Cortex of kidney (tissue), 1 donor: ENCODE measurements at places on chromosomes 5 and 9.

GRCh38 chr9:2384741-2385140 is 236.8 kb upstream of the VLDLR start:
- DNase-seq, result no peak

- no peak for DNase-seq
Measured at GRCh38 chr9:84271531-84271900, 69.0 kb downstream of the SLC28A3 start.

GRCh38 chr9:115000217-115000639 is 69.8 kb upstream of the TNFSF8 start:
- no peak for DNase-seq

DNA sequence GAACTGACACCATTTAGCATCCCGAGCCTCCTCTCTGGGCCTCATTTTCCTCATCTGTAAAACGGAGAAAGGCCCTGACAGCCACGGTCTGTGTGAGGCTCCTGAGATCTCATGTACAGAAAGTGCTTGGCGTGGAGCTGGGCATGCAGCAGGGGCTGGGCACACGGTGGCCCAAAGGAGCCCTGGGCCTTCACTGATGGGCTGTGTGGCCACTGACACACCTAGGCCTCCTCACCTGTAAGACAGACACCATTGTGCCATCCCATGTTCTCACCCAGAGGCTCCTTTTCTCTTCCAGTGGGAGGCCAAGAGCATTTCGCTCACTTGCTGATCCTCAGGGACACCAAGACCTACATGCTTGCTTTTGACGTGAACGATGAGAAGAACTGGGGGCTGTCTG is 1.6 kb downstream of the ORM1 start:
- DNase-seq, result no peak

- DNase-seq, result no peak
Measured at GRCh38 chr5:148913985-148914431, 87.6 kb downstream of the ADRB2 start.

GRCh38 chr5:77003246-77003645 is 27.0 kb upstream of the AGGF1 start:
- no peak for DNase-seq

- DNase-seq, result no peak
Measured at GRCh38 chr9:134158753-134159392, 5.5 kb downstream of the RNU6ATAC start.

- no peak for DNase-seq
Measured at GRCh38 chr5:9782826-9783560, 152.8 kb upstream of the TAS2R1 start.

GRCh38 chr9:137764171-137764671 is 113.4 kb upstream of the CACNA1B start:
- DNase-seq, result no peak

DNA sequence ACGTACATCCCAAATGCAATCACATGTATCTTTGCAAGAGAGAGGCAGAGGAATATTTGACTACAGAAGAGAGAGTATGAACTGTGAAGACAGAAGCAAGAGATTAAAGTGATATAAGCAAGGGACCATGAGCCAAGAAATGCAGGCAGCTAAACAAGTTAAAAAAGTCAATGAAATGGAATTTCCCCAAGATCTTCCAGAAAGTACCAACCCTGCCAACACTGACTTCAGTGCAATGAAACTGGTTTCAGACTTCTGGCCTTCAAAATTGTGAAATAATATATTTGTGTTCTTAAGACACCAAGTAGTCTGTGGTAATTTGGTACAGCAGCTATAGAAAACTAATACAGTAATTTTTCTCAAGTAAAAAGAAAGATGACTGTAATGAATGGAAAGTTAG is 20.9 kb downstream of the FOXI1 start:
- DNase-seq, result no peak

GRCh38 chr9:74526215-74526614 is 29.1 kb downstream of the RORB start:
- DNase-seq, result no peak

GRCh38 chr5:143758750-143759149 is 53.2 kb upstream of the HMHB1 start:
- DNase-seq, result no peak

DNA sequence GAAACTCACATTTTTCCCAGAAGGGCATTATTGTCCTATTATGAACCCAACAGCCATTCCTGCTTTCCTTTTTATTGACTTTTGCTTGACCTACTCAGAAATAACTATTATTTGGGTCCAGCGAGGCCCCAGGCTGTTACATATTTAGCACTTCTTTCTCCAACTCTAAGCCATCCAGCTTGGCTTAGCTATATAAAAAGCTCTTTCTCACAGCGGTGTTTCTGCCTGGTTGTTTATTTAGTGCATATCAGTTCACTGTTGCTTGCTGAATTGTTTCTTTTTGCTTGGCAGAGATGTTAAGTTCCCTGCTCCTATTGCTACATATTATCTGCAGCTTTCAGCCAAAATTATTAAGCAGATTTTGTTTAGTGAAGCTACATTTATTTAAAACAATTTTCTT is 1156.8 kb upstream of the SEMA6A start:
- DNase-seq, result no peak

GRCh38 chr5:1975406-1975715 is 92.6 kb upstream of the IRX4 start:
- DNase-seq, result no peak

- no peak for DNase-seq
Measured at GRCh38 chr9:17594961-17595360, 16.1 kb downstream of the SH3GL2 start.

- DNase-seq, result no peak
Measured at GRCh38 chr9:36985769-36986467, 48.1 kb downstream of the PAX5 start.

GRCh38 chr9:114037249-114037648 is 40.9 kb downstream of the AMBP start:
- no peak for DNase-seq

GRCh38 chr9:133154097-133154989 is 9.4 kb downstream of the GBGT1 start:
- no peak for DNase-seq

- no peak for DNase-seq
Measured at GRCh38 chr5:167143716-167144115, 1147.7 kb upstream of the WWC1 start.

DNA sequence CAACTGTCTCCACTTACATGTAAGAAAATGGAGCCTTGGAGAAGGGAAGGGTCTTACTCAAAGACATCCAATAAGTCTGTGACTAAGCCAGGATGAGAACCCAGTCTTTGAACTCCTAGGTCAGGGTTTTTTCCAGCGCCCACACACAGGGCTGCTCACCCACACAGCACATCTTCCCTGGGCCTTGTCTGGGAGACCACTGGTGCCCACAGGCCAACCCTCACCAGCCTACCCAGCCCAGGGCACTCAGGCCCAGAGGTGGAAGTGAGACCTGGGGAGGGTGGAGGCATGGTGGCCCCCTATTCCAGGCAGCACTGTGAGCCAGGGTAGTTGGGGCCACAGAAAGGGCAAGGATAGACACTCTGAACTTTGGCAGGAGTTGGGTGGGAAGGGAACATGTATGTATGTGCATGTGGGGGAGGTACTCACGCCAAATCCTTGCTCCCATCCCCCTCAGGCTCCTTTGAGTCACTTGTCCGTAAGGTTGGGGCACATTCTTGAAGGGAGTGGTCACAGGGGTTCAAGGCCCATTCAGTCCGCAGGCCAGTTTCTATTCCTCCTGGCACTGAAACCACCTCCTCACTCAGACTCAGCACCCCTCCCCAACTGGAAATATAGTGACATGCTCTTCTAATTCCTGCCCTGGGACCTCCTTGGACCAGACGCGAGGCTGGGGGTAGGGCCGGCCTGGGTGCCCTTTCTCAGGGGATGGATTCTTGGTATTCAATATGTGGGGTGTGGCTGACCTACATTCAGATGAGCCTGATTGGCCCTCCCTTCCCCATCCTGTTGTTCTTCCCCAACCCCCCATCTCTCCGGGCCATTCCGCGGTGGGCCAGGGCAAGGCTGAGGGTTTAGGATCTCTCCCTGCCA is 2.9 kb upstream of the SLC4A9 start:
- no peak for DNase-seq

- DNase-seq, result no peak
Measured at GRCh38 chr9:89956331-89956730, 351.5 kb downstream of the GADD45G start.

DNA sequence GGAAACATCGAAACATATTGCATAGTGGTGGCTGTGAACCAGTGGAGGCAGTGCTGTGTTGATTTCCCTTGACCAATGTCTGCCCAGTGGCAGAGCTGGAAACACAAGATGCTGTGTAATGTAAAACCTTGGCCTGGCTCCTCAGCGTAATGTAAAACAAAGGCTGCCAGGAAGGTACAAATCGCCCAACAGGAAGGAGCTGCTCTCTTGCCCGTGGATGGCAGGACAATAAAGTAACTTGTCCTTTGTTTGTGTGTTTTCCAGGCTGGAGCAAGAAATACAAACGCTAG is 143.4 kb downstream of the PALM2AKAP2 start:
- DNase-seq, result no peak

DNA sequence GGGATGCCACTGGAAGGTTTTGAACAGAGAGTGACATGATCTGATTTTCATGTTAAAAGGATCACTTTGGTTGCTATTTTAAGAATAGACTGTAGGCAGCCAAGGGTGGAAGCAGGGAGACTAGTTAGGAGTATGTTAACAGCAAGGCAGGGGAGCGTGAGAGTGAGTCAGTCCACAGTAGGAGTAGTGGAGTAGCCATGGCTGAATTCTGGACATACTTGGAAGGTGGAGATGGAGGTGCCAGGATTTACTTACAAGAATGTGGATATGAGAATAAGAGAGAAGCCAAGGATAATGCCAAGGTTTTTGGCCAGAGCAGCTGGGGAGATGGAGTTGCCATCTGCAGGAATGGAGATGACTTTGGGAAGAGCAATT is 118.8 kb downstream of the GALNT10 start:
- no peak for DNase-seq

- DNase-seq, result no peak
Measured at GRCh38 chr5:151483647-151484046, 36.2 kb downstream of the SLC36A1 start.

DNA sequence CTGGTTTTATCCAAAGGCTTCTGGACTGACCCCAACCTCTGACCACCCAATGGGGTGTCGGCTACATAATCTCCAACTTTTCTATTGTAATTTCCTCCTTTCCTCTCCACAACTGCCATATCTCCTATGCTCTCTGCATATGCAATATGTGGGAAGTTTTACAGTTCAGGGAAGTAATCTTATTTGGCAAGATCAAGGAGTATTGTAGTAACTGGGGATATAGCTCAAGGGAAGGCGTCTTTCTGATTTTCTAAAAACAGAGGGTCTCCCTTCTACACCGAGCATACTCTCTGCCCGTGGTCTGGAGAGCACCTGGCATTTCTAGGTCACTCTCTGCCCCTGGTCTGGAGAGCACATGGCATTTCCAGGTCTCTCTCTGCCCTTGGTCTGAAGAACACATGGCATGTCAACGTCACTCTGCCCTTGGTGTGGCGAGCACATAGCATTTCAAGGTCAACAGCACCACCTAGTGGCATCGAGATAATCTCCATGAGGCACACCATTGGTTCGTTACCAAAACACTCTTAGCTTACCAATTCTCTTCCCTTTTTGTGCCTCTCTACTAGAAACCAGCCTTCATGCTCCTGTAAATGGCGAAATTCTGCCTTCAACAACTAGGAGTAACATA is 616.4 kb upstream of the NUDT12 start:
- DNase-seq, result no peak

GRCh38 chr5:93343570-93343969 is 237.4 kb downstream of the NR2F1-AS1 start:
- DNase-seq, result no peak

DNA sequence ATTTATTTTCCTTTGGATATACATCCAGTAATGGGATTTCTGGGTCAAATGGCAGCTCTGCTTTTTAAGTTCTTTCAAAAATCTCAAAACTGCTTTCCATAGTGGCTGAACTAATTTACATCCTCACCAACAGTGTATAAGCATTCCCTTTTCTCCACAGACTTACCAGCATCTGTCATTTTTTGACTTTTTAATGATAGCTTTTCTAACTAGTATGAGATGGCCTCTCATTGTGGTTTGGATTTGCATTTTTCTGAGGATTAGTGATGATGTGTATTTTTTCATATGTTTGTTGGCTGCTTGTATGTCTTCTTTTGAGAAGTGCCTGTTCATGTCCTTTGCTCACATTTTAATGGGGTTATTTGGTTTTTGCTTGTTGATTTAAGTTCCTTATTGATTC is 90.0 kb upstream of the HMHB1 start:
- no peak for DNase-seq

DNA sequence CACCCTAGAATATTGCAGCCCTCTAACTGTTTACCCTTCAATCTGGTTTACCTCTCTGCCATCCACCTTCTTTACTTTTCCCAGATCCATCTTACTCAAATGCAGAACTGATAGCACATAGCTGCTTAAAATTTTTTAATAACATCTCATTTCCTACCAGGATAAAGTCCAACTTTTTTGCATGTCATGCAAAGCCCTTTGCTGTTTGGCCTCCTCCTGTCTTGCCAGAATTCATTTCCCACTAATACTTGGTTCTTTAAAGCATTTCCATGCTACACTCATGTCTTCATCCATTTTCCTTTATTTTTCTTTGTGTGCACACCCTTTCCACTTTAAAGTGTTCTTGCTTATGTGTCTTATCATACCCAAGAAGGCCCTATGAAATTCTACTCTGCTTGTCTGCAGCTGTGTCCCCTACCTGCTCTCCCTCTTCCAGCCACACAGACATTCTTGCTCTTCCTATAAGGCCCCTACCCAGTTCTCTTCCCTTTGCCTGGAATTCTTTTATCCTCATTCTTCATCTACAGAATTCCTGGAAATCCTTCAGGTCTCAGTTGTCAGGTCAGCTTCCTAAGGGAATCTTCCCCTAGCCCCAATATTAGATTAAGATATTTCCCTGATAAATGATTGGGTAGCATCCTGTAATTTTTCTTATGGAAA is 50.3 kb downstream of the TLE4 start:
- no peak for DNase-seq

- no peak for DNase-seq
Measured at GRCh38 chr9:90985631-90986030, 184.0 kb downstream of the SYK start.

- no peak for DNase-seq
Measured at GRCh38 chr5:30607301-30607894, 586.1 kb upstream of the CDH6 start.

- DNase-seq, result no peak
Measured at GRCh38 chr5:150129813-150130492, 25.7 kb downstream of the PDGFRB start.

DNA sequence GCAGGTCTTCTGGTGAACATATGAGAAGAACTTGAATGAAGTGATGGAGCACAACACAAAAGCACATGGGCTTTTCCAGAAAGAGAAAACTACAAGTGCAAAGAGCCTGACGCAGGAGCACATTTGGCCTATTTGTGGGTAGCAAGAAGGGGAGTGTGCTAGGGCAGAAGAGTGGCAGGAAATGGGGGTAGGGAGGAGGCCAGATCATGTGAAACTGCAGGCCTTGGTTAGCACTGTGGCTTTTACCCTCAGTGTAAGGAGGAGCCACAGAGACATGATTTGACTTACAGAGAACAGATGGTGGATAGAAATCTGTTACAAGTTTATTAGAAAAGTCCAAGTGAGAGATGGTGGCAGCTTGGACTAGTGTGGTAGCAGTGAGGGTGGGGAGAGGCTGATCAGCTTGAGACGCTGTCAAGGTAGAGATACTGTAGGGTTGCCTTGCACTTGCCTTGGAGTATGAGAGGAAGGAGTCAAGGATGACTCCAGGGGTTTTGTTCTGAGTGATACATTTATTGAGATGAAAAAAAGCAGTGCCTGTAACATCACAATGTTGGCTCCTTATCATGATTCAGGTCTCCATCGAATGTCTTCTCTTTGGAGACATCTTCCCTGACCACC is 126.7 kb downstream of the PPP2R2B start:
- DNase-seq, result no peak
